ENCODE measurements at places on chromosomes 3 and 15.

- DNase-seq: no peak
Observed at GRCh38 chr3:152355744-152356665, 87.3 kb downstream of the MBNL1 start.

- no peak for DNase-seq
Observed at GRCh38 chr3:14771593-14772497, 46.9 kb upstream of the FGD5 start.

GRCh38 chr3:172370419-172370818 lies 77.8 kb downstream of the GHSR start:
- no peak for DNase-seq

- no peak for DNase-seq
Observed at GRCh38 chr3:83011481-83011880, 1250.0 kb upstream of the GBE1 start.

- no peak for DNase-seq
Observed at GRCh38 chr3:129603561-129603942, 2.9 kb downstream of the PLXND1 start.

GRCh38 chr15:47685141-47685870 lies 32.0 kb upstream of the SEMA6D start:
- no peak for DNase-seq

- DNase-seq: no peak
Observed at GRCh38 chr3:163139600-163139999, 1643.0 kb downstream of the OTOL1 start.

- no peak for DNase-seq
Observed at GRCh38 chr3:24352893-24353553, 141.6 kb downstream of the THRB start.
